ENCODE measurements at places on chromosomes 13 and 19.

GRCh38 chr19:38197937-38198704 lies 25.9 kb downstream of the DPF1 start:
- DNase-seq, result no peak

DNA sequence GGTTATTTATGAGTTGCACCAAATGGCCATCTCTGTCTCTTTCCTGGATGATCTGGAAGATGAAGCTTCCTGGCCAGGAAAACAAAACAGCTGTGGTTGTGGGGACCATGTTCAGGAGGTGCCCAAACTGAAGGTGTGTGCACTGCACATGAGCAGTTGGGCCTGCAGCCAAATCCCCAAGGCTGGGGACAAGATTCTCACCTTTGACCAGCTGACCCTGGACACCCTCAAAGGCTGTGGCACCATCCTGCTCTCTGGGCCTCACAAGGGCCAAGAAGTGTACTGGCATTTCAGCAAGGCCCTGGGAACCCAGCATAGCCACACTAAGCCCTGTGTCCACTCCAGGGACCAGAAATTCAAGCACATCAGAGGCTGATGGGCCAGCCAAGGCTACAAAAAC lies 84.2 kb downstream of the KCNRG start:
- DNase-seq, result no peak

GRCh38 chr13:53001444-53002225 lies 27.0 kb upstream of the OLFM4 start:
- DNase-seq, result no peak

- no peak for DNase-seq
These were observed 16.8 kb downstream of the FCGBP start for GRCh38 chr19:39917561-39918182.

GRCh38 chr19:42292042-42292960 lies 9.6 kb upstream of the PRR19 start:
- no peak for DNase-seq

GRCh38 chr19:5961969-5962945 lies 15.7 kb downstream of the RANBP3 start:
- DNase-seq, result peak; percentile 96

GRCh38 chr13:33182729-33183128 lies 102.8 kb downstream of the STARD13 start:
- no peak for DNase-seq

- no peak for DNase-seq
These were observed 93.2 kb upstream of the SERP2 start for GRCh38 chr13:44280456-44280855.

DNA sequence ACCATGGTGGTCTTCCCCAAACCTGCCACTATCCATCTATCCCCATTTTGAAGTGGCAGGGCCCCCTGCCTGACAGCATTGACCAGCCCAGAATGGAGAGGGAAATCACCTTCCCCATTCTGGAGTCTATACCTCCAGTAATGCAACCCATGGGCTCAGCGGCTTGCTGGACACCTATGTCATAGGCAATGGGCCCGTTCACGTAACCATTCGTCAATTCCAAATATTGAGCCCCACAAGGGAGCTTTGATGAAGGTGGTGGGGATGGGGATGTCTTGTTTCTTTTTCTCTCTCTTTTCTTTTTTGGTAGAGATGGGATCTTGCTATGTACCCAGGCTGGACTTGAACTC lies 63.1 kb downstream of the AP1M1 start:
- no peak for DNase-seq

- no peak for DNase-seq
These were observed 1.1 kb upstream of the LRFN1 start for GRCh38 chr19:39321832-39322176.

DNA sequence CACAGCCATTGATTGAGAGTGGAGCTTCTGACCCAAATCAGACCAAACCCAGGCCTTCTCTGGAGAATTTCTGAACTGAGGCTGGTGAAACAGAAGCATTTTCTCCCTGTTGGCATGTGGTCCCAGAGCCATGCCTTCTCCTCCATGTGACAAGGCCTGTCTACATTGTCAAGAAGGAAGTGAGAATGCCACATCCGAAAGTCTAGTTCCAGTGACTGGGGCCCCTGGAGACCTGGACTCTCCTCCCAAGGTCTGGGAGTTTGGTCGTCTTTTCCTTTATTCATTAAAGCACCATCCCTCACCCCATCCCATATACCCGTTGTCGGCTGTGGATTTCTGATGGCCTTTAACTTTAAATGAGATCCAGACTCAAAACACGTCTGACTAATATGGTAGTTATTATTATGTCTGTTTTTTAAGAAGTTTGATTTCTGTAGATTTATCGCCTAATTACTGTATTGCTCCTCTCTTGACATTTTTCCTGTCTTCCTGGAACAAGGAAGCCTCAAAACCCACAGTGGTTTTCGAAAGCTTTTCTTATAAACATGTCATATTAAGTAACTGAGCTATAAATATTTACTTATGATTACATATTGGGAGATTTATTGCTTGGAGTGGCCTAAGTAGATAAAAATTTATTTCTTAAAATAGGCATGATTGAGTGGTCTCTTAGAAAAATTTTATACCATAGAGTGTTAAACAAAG lies 128.3 kb upstream of the FRY start:
- DNase-seq, result no peak

DNA sequence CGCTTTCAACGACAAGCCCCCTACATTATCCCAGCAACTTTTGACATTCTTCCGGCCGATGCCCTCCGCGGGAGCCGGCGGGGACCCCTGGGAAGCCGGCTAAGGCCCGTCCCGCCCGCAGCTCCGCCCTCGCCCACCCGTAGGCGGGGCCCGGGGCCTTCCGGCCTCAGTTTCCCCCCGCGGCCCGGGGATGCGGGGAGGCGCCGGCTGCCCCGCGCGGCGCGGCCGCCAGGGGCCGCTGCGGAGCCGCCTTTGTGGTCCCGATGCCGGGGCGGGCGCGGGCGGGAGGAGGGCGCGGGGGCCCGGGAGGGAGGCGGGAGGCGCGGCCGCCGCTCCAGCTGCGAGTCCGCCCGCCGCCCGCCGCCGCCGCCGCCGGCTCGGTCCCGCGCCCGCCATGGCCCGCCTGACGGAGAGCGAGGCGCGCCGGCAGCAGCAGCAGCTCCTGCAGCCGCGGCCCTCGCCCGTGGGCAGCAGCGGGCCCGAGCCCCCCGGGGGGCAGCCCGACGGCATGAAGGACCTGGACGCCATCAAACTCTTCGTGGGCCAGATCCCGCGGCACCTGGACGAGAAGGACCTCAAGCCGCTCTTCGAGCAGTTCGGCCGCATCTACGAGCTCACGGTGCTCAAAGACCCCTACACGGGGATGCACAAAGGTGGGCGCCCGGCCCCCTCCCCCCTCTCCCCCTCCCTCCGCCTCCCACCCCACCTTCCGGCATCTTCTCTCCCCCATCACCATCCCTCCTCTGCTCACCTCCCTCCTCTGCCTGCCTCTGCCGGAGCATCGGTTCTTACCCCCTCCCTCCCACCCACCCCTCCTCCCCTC lies at the start of gene CELF5:
TSS of gene CELF5 (plus strand) at position 316 of the 823 bp plus-strand sequence. CDS start at position 395, 79 bp downstream.
- peak; percentile 41 for DNase-seq

DNA sequence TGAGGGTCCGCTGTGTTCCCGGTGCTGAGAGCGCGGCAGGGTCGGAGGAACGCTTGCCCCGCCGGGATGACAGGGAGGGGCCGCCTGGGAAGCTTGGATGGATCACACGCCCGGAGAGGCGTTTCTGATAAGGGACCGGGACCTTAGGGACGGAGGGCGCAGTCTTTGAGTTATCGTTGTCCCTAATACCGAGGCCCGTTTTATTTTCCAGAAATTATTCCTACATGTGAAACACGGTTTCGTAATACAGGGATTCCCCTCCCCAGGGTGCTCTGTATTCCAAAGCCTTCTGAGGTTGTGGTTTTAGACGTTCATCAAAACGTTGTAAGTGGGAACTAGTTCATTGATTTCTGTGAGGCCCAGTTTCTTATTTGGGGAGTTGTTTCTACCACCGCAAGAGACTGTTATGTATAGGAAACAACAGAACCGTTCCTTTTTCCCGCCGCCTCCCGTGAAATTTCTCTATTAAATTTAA lies 752 bp downstream of the PDCD5 start:
- no peak for DNase-seq

DNA sequence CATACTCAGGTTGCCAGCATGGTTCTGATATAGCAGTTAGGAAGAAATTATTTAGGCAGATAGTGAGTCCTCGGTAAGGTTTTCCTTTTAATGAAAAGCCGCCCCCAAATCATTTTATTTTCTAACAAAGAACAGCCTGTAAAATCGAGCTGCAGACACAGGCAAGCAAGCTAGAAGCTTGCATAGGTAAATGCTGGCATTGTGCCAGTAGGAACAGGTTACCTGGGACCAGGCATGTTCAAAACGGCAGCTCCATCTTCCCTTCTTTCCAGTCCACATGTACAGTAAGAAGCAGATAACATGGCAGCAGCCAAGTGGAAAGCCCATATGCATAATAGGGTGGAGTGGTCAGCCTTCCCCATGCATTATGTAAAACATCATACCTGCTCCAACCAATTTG lies 71.1 kb downstream of the UGGT2 start:
- DNase-seq, result no peak

DNA sequence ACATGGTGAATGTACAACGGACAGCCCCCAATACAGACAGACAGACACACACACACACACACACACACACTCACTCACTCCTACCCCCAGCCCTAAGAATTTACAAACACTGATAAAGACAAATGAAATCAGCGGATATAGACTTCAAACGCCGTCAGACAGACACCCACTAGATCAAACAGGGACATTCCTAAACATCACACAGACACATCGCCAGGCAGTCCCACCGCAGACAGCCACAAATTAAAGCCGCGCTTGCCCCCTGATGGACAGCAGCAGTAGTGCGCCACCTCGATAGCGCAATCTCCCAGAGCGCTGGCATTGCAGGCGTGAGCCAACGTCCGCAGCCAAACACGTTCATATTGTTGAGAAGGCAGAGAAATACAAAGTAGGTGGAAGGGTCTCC lies 24.7 kb upstream of the ADGRE1 start:
- peak; percentile 50 for DNase-seq

GRCh38 chr19:37778613-37779126 lies 716 bp downstream of the ZNF573 start:
- DNase-seq, result no peak

DNA sequence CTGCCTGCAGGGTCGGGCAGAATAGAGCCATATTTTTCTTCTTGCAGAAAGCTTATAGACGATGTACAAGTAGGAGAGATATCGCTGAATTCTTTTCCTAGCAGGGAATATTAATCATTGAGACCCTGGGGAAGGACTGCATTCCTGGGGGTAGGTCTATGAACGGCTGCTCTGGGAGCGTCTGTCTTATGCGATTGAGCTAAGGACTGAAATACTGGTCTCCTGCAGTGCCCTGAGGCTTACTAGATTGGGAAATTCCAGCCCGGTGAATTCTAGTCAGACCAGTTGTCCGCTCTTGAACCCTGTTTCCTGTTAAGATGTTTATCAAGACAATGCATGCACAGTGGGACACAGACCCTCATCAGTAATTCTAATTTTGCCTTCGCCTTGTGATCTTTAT lies 59.8 kb upstream of the UBAC2 start:
- no peak for DNase-seq

DNA sequence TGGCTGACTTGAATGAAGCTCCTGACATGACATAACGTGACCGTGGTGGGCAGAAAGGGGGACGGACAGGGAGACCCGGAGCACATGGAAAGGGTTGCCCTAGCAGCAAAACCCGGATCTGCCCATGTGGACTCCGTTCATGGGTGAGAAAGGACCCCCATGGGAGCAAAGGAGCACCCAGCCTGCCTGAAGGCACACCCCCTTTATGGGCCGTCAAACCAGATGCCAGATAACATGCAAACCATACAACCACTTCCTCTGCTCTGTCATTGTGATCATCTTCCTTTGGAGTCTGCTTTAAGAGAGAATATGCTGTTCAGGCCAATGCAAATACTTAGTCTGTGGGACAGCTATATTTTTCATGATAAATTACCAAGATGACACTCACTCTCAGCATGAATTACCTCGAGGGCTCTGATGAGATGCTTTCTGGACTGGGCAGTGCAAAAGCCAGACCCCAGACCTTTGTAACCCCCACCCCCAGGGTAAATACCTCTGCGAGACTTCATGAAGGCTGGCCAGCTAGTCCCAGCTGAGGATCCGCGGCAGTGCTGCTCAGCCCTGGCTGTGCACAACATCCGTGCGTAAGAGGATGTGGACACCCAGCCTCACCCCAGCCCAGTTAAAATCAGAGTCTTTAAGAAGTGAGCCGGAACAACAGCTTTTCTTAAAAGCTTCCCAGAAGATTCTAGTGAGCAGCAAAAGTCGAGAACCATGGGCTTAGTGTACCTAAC lies 126.6 kb downstream of the USP12 start:
- no peak for DNase-seq

- DNase-seq, result no peak
These were observed 23.3 kb upstream of the RNF113B start for GRCh38 chr13:98200211-98200878.

DNA sequence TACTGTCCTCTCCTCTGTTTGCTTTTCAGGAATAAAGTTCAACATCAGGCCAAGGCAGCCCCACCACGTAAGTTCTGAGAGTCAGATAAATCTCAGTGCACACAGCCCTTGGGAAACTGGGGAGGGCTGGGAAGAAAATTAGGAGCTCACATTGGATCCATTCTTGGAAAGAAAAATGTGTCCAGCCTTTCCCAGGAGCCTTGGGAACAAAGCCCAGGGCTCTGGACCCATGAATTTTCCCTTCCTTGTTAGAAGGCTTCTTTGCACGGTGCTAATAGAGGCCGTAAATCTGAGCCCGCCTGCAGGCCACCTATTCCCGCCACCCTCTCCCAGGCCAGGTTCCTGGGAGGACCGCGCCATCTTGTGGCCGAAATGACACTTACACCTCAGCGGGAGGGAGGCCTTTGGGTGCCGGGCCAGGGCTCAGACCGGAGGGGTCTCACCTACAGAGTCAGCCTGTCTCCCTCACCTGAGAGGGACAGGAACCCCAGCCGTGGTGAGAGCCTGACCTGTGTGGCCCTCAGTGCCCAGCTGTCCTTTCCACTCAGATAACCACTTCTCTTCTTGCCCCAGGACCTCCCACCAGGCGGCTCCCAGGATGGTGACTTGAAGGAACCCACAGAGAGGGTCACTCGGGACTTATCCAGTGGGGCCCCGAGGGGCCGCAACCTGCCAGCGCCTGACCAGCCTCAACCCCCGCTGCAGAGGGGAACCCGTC lies 25.1 kb upstream of the KCTD15 start:
- peak; percentile 61 for DNase-seq

GRCh38 chr19:34991542-34992333 lies 8.4 kb upstream of the GRAMD1A start:
- no peak for DNase-seq

All from NCI-H2081 (cell line).